ENCODE measurements at places on chromosomes 1 and 21.

DNA sequence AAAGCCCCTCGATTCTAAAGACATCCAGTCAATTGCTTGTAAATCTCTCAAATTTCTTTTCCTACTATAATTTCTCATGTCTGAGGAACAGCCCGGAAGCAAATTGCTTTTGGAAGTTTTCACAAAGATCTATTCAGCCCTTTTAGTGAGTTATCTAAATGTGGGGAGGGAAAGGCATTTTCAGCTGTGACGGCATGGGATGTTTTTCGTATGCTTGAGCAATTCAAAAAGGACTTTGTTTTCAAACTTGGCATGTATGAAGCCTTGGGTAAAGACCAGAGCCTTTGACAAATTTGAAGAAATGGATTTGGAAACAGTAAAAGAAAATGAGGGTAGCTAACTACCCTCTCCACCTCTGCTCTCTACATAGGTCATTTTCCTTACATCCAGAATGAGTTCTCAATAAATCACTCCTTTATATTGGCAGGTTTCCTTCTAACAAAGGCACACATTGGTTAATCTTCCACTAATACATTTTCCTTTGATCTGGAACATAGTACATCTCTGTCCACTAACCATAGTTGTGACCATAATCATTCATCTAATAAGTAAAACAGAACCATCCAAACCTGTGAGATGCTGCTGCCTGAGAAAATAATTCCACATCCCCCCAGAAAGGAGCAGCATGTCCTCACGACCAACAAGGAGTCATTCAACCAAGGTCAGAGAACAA lies 66.1 kb upstream of the ADAM30 start:
- no peak for DNase-seq

GRCh38 chr1:168000656-168001055 lies 63.8 kb upstream of the MPC2 start:
- DNase-seq, result no peak

DNA sequence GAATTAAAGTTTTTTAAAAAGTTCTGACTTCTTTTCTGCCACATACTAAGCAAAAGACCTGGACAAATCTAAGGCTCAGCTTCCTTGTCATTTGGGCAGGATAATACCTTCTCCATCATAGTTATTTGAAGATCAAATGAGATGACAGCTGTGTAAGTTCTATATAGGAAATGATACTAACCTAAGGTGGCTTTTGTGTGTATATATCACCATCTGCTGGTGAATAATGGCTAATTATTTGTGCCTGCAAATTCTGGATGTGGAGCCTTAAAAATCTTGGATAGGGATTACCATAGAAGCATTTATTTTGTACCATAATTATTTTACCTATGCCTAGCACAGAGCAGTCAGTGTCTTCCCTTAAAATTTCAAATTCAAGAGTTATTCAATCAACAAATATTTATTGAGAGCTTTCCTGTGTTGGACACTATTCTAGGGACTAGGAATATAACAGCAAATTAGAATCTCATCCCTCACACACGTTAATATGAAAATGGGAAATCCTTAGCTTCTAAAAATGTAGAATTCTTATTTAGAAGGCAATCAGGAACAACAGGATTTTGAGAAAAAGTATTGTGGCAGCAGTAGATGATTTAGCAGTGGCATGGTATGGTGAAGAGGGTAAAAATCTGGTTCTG lies 89.8 kb downstream of the TMEM200B start:
- DNase-seq, result peak; percentile 15

DNA sequence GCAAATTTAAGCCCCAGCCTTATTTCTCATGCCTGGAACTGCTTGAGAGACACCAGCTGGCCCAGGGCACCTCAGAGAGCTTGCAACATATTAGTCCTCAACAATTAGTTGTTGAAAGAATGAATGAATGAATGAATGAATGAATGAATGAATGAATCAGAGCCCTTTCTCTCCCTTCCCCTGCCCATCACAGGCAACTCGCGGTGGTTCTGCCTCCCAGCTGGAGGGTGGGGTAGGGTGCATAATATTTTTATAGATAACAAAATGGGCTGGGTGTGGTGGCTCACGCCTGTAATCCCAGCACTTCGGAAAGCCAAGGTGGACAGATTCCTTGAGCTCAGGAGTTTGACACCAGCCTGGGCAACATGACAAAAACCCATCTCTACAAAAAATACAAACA lies 110.1 kb downstream of the CCDC185 start:
- no peak for DNase-seq

DNA sequence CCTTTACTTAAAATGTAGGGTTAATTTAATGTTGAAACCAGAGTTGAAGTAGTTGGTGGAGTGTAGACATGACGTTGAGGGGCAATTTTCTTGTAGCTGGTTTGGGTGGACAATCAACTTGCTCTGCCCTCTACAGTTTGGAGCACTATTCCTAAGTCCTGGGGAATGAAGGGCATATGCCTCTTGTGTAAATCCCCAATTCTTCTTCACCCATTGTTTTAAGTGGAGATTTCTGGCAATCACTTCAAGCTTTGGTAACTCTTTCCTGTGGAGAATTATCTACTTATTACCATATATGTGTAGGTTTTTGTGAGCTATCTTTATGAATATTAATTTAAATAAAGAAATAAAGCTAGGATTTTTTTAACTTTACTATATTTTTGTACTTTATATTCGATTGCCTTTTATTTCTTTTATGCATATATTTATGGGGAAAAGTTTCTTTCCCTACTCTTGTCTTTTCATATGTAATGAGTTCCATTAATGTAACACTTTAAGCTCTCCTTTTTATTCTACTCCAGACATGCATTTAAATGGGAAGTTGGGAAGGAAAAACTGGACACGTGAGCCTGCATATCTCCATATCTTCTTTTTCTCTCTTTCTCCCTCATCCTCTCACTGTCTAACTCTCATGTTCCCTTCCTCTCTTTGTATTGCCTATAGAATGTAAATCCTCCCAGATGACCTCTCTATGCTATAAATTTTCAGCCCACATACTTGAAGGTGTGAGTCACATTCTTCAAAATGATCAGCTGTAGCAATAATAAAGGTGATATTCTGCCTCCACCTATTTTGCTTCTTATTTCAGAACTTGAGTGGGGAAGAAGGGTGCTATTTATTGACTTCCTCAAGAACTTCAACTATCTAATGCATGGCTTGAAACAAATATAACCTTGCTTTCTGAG lies 276.7 kb downstream of the PTPRC start:
- no peak for DNase-seq

DNA sequence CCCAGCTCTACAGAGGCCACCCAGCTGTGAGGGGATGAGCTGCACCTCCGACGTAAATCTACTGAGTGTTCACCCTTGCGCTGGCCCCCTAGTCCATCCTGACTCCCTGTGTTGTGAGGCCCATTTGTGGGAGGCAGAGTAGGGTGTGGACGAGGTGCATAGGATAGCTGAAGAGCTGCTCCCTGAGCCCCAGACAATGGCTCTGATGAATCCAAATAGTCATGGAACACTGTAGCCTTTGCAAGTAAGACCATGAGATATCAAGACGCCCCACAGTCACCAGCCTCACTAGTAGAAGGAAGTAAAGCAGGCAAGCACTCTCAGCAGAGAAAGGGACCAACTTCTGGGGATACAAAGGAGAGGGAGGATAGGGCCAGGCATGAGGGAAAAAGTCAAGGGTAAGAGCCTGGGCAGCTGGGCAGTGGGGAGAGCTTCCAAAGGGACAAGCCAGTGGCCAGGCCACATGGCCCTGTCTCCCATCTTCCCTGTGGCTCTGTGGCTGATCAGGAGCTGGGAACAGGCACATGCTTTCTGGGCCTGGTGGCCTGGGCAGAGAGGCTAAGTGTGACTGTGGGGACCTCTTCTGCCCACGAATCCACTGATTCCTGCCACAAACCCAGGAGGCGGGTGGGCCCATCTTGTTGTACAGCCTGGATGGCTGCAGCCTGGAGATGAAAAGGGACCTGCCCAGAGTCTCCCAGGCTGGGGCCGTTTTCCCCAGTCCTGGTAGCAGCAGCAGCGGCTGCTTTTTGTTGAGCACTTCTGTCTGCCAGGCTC lies 55.5 kb upstream of the EPS8L3 start:
- DNase-seq, result no peak

DNA sequence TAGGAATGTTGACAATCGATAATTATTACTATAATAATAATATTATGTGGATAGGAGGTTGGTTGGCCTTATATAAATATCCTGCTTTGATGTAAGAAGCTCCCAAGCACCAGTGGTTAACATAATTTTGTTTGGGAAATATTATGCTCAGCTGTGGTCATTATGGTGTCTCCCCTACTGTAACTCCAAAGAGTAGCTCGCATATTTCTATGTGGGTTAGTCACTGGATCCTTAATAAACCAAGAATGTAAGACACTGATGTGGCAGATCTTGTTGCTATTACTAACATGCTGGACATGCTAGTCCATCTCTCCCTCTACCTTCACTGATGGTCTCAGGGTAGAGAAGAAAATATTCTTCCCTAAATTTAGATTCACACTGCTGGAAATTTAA lies 79.2 kb upstream of the RALGPS2 start:
- no peak for DNase-seq

DNA sequence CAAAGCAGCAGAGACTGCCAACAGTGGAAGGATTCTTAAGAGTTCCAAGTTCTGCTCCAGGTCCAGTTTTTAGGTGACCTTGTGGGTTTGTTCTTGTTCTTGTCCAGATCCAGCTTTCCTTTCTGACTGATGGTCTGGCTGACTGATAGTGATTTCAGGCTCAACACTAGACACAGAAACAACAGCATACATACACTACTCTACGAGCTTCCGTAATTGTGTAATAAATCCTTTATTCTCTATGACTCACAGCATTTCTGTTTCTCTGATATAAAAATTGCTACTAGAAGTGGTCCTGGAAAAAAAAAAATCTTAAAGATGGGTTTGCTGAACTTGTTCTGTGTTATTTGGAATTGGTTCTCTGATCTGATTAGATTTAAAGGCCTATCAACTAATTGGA lies 62.2 kb upstream of the PTCH2 start:
- DNase-seq, result no peak

DNA sequence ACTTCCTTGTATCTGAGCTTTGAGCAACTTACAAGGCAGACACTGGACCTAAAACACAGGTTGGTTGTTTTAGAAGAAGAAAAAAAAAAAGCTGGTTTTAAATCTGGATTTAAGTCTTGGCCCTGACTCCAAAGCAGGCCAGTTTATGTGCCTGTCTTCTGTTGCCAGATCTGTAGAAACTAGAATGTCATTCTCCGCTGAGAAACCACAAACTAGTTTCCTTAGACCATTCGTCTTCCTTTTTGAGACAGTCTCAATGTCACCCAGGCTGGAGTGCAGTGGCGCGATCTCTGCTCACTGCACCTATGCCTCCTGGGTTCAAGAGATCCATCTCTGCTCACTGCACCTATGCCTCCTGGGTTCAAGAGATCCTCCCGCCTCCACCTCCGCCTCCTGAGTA lies 33.9 kb downstream of the APP start:
- DNase-seq, result no peak

- no peak for DNase-seq
These were observed 11.0 kb upstream of the KCNAB2 start for GRCh38 chr1:6034750-6035096.

DNA sequence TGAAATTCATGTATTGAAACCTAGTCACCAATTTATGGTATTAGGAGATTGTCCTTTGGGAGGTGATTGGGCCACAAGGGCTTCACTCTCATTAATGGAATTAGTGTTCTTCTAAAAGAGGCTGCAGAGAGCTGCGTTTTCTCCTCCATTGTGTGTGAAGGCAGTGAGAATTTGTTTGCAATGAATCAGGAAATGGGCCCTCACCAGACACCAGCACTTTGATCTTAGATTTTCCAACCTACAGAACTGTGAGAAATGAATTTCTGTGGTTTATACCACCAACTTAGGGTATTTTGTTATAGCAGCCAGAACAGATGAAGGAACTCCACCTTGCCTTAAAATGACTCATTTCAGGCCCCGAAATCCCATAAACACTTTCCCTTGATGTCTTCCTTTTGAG lies 544.2 kb downstream of the RWDD3 start:
- no peak for DNase-seq

DNA sequence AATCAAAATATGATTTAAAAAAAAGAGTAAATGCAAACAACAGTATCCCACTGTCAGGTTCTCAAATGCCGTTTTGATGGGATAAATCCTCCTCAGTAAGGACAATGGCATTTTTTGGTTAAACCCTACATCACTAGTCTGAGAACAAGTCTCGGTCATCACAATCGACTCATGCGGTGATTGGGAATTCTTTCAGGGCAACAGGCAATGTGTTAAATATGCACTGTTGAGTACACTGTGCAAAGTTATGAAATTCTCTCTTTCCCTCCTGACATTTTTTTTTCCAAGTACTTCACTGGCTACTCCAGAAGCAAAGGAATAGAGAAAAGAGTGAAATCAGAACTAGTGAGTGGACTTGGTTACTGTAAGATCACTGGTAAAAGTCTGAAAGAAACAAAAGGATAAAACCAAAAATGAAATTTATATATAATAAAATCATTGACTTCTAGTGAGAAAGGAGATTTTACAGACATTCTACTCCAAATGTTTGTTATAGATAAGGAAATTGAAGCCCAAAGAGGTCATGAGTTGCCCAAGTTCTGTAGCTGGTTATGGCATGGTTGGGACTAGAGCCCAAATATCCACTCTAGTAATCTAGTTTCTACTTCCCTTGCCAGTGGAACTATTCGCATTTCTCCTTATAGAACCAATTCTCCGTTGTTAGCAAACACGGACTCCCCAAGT lies 111.3 kb downstream of the TGFBR3 start:
- DNase-seq, result no peak

DNA sequence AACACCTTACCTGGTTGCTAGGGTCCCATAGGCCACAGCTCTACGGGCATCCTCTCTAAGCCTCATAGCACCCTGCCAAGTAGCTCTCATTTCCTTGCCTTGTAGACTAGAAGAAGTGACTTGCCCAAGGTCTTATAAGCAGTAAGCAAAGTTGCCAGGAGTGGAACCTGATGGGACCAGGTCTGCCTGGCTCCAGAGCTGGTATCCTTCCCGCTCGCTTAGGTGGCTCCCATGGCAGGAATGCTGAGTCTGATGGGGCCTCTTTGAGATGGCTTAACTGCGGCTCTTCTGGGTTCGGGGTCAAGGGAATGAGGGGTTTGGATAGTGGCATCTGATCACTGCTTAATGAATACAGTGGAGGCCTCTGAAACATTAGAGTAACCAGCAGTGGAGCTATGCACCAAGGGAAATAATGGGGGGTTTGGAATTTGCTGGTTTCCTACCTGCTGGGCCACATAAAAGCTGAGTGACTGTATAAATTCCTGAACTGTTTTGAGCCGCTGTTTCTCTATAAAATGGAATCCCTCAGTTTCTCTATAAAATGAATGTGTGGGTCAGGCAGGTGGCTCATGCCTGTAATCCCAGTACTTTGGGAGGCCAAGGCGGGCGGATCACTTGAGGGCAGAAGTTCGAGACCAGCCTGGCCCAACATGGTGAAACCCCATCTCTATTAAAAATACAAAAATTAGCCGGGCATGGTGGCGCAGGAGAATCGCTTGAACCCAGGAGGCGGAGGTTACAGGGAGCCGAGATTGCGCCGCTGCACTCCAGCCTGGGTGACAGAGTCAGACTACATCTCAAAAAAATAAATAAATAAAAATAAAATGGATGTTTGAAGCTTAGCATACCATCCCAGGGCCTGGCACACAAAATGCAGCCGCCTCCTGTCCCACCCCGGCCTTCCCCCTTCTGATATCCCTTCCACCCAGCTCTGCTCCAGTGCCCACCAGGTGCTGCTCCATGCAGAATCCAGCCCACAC lies 12.4 kb downstream of the FAM151A start:
- no peak for DNase-seq
